Skin of body (tissue), 3 donors: ENCODE measurements at places on chromosomes 12 and 14. TPM values are rescaled to one million over a fixed set of nuclear protein-coding genes. Genes with fewer than 3 reads are reported as not detected.
A peak's percentile ranks its signal among the peaks of the same experiment; 100 is the strongest.

DNA sequence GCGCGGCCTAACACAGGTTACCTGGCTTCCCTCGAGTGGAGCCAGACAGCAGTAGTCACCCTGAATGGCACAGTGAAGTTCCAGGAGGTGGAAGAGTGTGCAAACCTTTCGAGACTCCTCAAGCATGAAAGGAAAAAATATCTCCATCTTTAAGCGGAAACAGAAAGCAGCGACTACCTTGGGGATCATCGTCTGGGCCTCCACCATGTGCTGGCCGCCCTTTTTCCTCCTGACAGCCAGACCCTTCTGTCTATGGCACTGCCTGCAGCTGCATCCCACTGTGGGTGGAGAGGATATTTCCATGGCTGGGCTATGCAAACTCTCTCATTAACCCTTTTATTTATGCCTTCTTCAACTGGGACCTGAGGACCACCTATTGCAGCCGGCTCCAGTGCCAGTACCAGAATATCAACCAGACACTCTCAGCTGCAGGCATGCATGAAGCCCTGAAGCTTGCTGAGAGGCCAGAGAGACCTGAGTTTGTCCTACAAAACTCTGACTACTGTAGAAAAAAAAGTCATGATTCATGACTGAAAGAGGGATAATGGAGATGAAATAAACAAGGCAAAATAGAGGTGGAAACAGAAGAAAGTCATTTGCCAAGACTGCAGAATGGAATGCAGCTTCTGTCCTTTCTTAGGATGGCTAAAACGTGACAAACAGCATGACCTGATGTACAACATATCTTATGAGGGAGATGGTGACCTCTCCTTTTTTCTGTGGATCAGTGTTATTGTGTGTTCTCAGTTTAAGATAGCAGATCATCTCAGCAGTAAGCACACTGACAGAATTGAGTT, 2.4 kb upstream of the HEBP1 start:
- no peak for DNase-seq

The POU6F1 gene
- 4.8 TPM for total RNA-seq

DNA sequence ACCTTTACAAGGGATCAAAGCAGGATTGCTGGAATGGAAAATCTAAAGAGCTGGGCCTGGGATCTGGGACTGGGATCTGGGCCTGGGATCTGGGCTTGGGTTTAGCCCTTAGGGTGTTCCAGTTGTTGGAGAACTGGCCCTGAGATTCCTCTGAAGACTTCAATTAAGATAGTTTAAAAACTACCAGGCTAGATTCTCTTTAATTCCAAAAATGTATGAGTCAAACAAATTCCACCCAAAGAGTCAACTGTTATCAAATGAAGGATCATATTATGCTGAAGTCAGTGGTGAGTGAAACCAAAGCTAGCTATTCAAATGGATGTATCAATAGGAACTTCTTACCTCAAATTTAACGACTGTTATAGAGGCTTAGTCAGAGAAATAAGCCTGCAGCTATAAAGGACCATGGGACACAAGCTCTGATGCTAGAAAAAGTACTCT, 40.5 kb downstream of the LIMA1 start:
- DNase-seq: no peak

The CD4 gene
- 9.7 TPM for total RNA-seq

DNA sequence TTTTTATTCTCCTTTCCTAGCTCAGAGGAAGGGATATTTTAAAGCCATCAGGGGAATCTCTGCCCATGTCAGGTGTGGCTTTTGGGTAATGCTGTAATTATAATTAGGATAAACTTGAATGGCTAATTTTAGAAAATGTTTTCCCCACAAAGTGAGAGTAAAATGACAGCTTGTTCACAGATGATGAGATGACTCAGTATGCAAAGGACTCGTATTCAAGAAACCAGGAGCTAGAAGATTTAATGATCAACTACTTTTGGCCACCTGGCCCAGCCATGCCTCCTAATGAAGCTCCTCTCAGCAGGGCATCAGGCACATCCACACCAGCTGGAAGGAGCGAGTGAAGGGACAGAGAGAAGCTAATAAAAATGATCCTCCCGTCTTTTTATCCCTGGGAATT, 29.0 kb upstream of the PLEKHG7 start:
- no peak for DNase-seq

The SERPINA10 gene
- not detected for total RNA-seq

DNA sequence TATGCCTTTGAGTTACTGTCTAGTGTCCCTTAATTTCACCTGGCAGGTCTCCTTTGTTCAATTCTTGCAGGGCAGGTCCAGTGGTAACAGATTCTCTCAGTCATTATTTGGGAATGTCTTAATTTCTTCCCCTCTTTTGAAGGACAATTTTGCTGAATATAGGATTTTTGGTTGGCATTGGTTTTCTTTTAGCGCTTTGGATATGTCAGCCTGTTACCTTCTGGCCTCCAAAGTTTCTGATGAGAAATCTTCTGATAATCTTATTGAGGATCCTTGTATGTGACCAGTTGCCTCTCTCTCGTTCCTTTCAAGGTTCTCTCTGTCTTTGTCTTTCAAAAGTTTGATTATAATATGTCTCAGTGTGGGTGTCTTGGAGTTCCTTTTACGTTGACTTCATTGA, 38.1 kb downstream of the ZDHHC17 start:
- DNase-seq: no peak

- no peak for DNase-seq
Observed at GRCh38 chr12:89693639-89694202, 14.9 kb downstream of the ATP2B1 start.

DNA sequence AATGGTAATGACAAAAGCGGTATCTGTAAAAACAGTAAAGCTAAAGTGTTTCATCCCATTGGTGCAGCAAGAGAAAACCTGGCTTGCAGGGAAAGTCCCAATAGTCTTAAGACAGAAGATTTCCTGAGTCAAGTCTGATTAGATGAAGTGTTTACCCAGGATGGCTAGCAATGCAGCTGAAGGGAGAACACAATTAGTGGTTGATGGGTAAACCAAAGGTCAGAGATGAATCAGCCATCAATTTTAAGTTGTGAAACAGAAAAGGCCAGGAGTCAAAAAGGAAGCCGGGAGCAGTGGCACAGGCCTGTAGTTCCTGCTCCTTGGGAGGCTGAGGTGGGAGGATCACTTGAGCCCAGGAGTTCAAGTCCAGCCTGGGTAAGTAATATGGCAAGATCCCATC, 52.6 kb downstream of the SEC23A start:
- no peak for DNase-seq

DNA sequence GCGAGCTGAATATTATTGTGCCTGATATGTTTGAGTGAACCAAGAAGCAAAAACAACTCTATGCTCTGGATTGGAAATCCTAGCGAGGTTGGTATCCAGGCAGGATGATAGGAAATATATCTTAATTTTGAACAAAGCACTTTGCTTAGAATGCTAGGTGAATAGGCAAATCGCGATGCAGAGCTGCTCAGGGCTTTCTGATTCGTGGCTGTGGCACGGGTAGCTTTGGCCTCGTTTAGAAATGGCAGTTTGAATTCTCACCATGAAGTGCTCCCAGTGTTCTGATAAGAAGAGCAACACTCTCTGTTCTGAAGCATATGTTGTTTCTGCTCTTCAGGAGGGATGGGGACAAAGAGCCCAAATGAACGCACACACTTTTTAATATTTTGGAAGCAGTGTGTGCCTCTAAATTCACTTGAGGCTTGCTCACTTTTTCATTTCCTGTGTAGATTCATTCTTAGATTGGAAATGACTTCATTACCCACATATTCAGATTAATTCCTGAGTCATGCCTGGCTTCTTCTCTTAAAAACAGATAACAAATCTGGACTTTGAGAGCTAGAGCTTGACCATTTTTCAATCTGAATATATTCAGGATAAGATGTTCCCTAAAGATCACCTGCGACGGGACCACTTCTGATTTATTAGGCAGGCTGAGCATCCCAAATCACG, 200.9 kb downstream of the RPAP3 start:
- DNase-seq: no peak

DNA sequence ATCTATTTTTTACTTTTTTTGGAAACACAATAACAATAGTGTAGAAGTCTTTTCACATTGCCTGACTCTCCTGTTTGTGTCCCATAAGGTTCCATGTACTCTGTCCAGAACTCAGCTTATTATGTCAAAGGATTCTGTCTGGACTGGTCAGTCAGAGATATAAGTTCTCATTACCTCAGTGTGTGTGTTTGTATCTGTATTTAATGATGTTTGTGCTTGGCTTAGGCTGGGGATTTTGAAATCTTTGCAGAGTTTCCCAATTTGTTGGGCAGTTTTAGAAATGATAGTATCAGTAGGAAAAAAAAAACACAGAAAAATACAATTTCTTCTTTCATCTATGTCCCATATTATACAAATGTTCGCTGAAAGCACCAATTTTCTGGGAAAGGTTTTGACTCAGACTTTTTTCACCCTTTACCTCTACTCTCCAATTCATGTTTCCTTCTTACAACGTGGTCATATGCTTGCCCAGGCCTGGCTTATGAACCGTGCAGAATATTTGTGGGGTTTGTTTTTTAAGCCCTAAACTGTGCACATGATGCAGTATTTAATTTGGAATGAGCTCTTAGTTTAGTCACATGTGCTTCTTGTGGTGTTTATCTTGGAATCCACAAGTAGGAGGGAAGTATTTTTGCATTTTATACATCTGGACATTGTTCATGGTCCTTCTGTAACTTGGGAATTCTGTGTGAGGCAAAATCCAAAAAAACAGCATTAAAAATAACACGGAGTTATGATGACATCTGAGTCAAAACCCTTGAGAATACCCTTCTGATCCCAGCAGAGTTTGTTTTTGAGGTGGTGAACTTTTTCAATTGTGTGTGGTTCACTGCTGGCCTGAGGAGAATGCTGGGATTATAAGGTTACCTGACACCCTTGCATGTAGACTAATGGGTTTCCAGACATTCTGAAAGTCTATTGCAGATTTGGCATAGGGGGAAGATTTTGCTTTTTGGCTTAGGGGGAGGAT, 121.2 kb downstream of the RAD51B start:
- peak; percentile 74 for DNase-seq

DNA sequence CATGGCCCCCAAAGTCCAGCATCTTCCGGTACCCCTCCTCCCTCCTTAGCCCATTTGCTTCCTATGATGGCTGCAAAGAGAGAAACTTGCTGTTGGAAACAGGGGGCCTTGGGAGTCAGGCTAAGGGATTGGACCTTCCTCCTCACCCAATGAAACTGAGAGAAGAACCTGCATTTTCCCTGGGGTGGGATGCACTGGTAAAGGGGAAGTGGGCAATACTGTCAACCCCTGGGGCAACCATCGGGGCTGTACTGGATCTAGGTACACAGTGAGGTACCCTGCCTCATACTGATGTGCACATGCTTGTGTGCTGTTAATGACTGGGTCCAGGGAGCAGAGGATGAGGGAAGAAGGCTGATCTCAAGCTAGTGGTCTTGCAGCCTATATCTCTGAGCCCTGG, 11.0 kb upstream of the JPH4 start:
- DNase-seq: no peak

DNA sequence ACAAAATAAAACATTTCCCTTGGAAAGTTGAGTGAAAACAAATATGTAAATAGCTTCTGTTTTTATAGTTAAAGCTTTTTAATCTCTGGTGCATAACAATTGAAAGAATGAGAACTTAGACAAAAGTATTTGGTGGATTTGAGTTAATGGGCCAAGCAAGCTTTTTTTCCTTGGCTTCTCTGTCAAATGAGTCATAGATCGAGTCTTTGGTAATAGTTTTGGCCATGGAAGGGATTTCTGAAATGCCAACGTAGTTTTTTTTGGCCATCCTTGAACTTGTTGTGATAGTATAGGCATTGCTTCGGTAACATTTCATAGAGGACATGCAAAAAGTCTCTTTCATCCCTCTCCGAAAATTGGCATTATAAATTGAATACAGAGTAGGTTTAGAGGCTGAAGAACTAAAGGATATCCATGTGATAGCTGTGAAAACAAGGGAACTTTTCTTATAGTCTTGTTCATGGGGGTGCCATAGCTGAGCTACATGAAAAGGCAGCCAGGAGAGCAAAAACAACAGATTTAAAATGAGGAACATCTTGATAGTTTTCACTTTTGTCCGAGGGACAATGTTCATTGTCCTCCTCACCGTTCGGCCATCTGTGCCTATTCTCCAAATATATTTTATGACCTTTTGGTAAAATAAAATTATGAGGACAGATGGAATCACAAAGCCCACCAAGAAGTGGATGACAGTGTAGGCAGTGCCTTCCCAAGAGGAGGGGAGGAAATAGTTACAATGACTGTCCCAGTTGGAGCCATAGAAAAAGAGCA, 34.7 kb downstream of the GPR19 start:
- DNase-seq: no peak

GRCh38 chr12:64236549-64236948, 14.5 kb upstream of the KICS2 start:
- no peak for DNase-seq

- no peak for DNase-seq
Observed at GRCh38 chr12:29563636-29564035, 66.2 kb upstream of the OVCH1 start.

The PZP gene
- total RNA-seq: 0.20 TPM

DNA sequence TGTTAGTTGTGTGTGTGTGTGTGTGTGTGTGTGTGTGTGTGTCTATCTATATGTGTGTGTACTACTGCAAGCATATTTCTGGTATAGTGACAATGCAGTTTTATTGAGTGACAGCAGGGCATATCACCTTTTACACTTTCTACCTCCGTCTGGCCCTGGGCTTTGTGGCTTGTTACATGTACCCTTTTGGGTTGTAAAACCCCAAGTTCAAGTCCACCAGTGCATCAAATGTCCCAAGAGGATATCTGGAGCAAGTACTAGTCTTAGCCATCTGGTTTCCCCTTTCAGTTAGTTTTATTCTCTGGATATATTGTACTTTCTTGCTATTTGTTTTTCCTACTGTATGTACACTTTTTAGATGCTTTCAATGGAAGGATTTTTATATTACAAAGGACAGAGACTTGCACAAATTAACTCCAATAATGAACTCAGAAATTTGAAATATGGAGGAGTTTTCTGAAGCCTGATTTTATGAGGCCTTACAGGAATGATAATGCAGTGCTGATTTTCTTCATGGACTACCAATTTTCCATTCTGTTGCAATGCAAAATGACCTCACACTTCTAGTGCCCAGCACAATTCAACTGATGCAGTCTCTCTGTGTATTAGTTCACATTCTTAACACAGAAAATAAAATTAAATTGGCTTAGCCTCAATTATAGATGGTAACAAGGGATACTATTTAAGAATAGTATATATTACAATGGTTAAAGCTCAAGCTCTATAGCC, 29.1 kb downstream of the SLC16A7 start:
- no peak for DNase-seq

DNA sequence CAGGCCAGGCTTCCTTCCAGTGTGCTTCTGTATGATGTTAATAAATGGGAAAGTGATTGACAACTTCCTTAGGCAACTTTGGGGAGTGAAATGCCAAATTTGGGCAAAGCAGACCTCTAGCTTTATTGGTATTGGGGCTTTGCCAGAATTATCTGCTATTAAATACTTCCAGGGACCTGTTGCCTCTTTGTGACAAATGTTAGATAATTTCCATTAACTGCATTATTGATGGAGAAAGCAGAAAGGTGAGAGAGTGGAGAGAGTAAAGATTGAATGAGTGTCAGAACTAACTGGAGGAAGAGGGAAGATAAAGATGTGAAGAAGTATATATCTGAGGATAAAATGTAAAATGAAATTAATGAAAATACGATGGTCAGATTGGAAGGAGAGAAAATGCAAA, 94.5 kb downstream of the CACNA1C start:
- no peak for DNase-seq

The SIX4 gene
- 4.4 TPM for total RNA-seq
